ENCODE measurements at places on chromosomes 13 and 19.
A peak's percentile ranks its signal among the peaks of the same experiment; 100 is the strongest.

DNA sequence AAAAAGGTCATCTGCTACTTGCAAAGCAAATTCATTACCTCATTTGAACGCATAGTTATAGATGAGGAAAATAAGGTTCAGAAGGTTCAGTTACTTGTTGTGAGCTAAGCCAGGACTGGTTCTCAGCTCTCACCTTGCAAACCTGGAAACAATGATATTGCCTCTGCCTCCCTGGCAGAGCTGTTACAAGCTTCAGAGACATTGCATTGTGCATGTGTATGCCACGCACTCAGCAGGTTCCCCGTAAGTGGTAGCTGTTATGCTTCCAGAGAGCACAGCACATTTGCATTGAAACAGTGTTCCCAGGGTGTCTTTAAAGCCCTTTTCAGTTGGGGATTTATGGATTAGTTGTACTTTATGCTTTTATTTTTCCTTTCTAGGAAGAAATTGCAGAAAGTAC, 80.6 kb downstream of the DGKH start:
- no peak for DNase-seq

GRCh38 chr19:18488838-18489626, 32.8 kb downstream of the ELL start:
- no peak for DNase-seq

DNA sequence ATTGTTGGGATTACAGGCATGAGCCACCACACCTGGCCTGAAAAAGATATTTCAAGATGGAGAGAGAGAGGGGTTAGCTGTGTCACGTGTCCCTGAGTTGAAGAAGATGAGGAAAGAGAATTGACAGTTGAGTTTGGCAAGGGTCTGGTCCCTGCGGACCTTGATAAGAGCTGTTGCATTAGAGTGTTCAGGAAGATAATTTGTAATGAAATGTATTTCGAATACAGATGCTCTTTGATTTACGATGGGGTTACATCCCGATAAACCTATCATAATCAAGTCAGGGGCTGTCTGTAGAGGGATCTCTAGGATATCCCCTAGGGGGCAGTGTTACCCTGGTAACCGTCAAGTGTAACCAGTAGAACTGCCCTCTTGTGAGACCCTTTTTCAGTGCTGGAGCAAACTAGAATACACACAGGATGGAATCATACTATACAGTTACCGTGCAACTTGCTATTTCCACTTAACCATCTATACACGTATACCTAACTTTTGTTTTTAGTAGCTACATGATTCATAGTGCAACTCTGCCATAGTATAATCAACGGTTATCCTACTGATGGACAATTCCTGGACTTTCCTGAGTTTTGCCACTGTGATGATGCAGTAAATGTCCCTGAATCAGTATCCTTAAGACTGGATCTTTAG, 1.5 kb upstream of the ELOF1 start:
- peak; percentile 79 for DNase-seq

- DNase-seq = no peak
Observed at GRCh38 chr13:40697711-40698110, 31.3 kb upstream of the FOXO1 start.

- peak; percentile 38 for DNase-seq
Observed at GRCh38 chr19:12840091-12841079, 2.1 kb downstream of the MAST1 start.

- DNase-seq = no peak
Observed at GRCh38 chr13:25372284-25373081, 709 bp downstream of the ATP8A2 start.

DNA sequence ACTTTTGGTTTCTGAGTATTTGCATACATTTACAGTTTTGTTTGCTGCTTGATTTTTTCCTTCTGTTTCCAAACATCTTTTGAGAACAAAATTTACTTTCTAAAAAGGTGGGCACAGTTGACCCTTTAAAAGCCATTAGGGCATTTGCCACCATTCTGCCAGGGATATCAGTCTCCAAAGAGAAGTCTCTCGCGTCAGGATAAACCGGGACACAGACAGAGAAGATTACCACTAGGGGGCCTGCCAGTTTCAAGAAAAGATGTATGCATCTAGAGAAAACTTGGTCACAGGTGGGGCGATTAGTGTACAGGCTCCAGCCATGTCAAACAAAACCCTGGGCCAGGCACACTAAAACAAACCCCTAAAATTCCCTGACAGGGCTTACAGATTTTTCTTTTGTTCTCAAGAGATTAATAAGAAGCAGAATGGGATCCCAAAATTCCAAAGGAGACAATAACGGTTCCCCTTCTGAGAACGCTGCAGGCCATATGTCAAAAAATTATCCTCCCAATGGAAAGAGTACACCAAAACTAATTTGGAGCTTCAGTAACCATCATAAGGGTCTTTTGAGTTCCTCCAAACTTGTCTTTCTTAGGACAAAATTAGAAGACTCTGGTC, 10.7 kb upstream of the PABPC3 start:
- no peak for DNase-seq

DNA sequence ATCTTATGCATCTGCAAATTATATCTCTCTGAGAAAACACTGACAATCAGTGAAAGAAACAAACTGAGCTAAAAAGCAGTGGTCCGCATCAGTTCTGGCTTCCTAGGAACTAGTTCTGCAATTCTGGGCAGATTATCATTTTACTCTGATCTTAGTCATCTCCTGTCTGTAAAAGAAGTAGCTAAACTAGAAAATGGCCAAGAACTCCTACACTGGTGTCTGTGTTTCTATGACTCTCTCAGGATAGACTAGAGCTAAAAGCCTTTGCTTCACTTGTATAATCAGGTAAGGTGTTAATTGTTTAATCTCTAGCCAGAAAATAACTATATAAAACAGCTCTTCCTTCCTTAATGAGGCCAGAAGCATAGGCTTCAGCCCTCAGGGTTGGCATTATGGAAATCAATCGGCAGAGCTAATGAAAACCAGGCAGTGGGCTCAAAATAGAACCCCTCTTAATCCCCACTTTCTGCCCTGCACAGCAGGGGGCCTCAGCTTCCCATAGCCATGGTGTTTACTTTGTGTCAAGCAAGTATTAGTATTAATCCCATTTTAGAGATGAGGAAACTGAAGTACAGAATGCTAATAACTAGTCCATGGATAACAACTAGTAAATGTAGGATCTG, 459.2 kb downstream of the FGF14 start:
- DNase-seq = no peak

DNA sequence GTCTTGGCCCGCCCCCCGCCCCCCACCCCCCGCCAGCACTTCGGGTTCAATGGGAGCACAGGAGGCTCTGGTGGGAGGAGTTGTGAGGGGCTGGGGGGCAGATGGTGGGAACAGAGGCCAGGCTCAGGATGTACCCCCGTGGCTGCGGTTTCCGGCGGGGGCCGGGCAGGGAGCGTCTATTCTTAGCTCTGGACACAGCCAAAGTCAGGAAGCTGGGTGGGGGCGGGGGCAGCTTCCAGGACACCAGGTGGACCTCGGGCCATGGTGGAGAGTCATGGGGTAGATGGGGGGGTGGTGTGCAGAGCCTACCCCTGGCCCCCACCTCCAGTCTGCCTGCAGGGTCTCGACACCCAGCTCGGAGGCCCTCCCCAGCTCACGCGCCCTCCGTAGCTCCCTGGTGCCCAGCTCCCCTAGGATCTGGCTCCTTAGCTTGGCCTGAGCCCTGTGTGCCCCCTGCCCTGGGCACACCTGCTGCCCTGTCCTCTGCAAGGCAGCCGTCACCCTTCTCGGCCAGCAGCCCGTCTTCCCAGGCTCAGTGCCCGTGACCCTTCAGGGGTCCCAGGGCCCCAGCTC, 2.2 kb upstream of the TBXA2R start:
- DNase-seq = no peak

DNA sequence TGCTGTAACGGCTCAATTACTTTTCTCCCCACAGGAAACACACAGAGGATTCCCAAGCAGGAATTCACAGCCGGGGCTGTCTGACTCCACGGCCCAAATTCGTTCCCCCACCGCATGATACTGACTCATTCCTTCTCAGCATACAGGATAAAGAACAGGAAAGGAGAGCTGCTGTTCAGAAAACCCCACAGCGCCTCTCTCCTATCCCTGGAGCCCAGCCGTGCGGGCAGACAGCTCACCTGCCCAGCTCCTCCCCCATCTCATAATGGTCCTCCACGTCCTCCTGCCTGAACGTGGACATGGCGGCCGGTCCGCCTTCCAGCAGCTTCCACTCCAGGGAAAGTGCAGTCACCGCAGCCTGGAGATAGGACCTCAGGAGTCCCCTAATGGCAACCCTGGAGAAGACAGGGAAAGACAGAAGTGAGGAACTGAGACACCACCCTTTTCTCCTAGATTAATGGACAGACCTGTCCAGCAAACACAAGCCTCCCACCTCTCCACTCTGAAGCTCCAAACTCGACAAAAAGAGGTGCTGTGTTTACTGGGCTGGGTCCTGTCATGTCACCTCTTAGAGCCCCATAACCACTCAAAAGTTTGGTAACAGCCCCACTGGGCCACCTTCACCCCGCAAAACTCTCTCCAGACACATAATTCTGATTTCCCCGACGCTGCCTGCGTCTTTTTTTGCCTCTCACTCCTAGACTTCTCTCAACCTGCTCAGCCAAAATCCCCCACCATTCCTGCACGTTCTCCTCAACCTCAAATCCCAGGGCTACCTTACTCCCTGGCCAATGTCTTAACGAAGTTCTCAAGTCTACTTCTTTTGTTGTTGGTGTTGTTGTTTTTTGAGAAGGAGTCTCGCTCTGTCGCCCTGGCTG, 1.2 kb downstream of the DAPK3 start:
- DNase-seq = no peak

- no peak for DNase-seq
Observed at GRCh38 chr19:3159565-3159964, 19.0 kb upstream of the S1PR4 start.

- no peak for DNase-seq
Observed at GRCh38 chr19:3145909-3146676, 10.3 kb downstream of the GNA15 start.

GRCh38 chr13:88369866-88370265, 698.7 kb downstream of the SLITRK5 start:
- DNase-seq = no peak

DNA sequence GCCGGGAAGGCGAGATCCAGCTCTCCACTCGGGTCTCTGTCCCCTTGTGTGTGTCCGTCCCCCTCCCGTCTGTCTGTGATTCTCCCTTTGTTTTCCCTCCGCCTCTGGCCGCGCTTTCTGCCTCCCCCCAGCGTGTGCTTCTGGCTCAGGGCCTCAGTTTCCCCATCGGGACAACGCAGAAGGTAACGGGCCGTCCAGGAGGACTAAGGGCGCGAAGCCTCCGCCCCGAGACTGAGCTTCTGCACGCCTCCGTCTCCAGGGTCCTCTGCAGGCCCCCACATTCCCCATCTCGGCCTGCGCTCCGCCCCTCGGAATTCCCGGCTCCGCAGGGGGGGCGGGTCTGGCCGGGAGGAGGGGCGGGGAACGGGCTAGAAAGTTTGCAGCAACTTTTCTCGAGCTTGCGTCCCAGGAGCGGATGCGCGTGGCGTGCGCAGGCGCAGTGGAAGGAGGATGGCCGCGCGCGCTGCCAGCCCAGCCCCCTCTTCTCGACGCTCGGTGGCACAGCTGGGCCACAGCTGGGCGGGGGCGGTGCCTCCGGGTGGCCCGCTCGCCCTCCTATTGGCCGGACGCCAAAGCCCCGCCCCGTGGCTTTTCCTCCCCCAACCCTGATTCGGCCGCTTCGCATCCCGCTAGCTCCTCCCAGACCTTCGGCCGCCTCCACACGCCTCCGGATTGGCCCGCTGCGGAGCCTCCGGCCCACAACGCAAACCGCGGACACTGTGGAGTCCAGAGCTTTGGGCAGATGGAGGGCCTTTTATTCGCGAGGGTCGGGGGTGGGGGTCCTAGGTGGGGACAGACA, at the start of gene SIX5:
TSS of gene SIX5 (minus strand) at position 269 of the 799 bp plus-strand sequence. CDS start 408 bp downstream, outside the sequence.
- DNase-seq = peak; percentile 95

DNA sequence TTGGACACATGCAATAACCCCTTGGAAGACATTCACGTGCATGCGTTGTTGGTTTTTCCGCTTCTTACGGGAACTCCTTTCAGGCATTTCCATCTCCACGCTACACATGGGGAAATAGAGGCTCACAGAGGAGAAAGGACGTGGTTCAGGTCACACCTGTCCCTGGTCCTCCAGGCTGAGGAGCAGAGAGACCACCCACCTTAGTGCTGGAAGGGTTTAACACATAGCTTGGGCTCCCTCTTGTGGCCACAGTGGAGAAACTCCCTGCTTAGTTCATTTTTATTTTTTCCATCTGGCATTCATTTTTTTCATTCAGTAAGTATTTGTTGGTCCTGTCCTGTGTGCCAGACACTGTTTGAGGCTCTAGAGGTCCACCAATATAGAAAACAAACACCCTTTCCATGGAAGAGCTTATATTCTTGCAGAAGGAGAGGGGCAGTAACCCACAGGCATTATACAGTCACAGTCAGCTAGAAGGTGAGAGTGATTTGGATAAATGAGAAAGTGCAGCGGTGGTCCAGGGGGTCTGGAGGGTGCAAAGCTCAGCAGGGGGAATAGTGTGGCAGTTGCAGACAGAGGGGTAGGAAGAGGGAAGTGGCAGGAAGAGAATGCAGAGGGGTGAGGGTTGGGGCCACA, 24.2 kb upstream of the TTYH1 start:
- no peak for DNase-seq

GRCh38 chr13:108974686-108975085, 345.3 kb downstream of the MYO16 start:
- no peak for DNase-seq

DNA sequence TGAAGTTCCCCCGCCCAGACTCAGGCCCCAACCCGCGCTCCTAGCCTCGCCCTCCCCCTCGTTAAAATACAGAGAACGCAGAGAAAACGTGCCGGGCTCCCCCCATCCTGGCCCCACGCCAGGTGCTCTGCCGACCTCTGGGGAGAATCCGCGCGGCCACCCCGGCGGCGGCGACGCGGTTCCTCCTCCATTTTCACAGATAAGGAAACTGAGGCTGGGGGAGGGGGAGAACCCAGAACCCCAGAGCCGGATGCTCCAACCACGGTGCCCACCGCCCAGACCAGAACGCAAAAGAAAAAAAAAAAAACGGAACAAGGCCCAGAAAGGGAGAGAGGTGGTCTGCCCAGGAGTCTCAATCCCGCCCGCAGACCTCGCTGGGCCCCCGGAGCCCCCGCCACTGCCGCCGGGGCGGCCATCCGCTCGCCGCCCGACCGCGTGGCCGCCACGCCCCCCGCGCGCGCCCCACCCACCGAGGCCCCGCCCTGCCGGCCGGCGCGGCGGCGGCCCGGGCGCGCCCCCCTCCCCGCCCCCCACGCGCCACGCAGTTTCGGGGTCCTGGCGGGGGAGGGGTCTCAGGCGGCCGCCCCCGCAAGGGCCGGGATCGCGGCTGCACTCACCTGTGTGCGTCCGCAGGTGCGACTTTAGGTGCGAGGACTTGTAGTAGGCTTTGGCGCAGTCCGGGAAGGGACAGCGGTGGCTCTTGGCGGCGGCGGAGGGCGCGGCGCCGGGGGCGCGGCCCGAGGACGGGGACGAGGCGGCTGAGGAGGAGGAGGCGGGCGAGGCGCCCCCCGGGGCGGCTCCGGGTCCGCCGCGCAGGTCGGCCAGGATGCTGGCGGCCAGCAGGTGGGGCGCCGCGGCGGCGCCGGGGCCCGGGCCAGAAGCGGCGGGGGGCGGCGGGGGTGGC, 703 bp downstream of the KLF16 start:
- DNase-seq = no peak

GRCh38 chr13:67224148-67224846, 5.8 kb downstream of the PCDH9 start:
- DNase-seq = no peak

DNA sequence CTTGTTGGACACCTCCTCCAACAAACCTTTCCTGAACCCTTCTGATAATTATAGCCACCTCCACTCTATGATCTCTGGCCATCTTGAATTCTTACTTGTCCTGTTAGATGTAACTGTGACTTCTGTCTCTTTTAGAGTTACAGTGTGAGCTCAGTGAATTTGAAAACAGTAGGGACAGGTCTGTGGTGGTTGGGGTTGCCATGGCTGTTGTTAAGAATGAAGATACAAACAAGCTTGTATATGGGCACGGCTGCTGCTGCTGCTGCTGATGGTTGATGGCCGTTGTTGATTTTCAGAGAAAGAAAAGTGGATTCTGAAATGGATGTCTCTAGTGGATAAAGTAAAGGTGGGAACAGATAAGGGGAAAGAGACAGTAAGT, 101.5 kb downstream of the STARD13 start:
- DNase-seq = no peak
